ENCODE measurements at places on chromosomes 2 and 18.

GRCh38 chr18:39208729-39209128 lies 1643.1 kb upstream of the CELF4 start:
- no peak for DNase-seq

DNA sequence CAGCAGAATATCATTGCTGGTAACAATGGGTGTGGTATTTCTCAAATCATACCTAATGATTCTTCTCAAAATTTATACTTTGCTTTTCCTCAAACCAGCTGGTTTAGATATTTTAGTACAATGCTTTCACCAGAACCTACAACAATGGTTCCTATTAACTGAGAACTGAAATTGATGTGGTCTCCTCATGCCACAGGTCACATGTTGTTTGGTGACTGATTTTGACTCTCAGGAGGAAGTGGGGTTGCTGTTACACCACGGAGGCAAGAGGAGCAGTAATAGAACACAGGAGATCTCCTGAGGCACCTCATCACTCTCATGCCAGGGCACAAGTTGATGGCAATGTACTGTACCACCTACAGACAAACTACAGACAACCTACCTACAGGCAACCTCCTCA lies 3.0 kb upstream of the CEP68 start:
- DNase-seq: no peak

GRCh38 chr2:202115479-202115971 lies 42.5 kb downstream of the KIAA2012 start:
- DNase-seq: no peak

DNA sequence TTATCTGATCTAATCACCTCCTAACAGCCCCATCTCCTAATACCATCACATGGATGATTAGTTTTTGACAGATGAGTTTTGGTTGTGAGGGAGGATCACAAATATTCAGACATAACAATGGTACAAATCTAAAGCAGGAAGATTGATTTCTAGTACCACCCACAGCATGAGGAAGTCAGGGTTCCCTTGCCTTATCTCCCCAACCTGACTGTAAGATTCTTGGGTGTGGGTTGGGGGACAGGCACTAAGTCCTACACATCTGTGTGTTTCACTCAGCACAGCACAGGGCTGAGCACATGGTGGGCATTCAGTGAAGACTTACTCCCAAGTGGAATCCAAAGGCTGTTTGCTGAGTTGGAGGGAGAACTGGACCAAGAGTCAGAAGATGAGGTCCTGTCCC lies 93.8 kb upstream of the CXCR4 start:
- no peak for DNase-seq

DNA sequence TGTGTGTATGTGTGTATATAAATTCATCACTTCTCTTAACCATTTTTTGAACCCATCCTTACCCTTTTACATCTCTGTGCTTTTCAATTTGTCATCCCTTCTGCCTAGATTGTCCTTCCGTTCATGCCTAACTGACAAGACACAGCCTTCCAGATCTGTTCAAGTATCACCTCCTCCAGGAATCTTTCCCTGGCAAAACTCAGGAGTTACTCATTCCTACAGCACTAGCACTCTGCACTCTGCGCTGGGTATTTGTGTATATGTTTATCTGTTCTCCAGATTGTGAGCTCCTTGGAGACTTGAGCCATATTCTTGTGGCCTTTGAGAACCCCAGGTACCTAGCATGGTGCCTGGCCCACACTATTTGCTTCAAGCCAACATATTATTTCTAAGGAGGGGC lies 26.8 kb upstream of the ASXL2 start:
- no peak for DNase-seq

DNA sequence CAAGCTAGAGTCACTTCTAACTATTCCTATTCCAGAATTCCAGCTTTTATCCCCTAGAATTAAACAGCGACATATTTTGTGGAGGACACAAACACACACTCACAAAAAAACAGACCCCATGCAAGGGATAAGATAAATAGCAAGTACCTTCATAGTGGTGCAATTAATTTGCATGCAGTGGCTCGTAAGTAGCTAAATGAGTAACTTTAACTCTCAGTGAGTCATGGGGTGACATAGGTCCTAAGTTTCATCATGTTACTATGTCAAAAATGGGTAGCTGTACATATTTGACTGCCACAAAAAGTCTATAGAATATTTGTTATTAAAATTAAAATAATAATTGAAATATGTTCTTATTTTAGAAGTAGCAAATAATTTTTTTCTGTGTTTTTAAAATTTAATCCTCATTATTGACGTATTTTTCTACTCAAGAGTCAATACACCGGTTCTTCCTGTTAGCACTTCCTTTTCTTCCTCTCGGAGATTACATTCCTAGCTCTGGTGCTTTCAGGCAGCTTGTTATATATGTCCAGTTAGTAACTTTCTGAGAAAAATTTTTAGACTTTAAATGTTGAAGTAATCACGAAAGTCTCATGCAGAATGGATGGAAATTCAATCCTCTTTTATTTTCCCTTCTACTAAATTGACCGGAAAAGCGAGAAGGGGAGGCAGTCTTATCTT lies 247.0 kb downstream of the KCNH7 start:
- no peak for DNase-seq

GRCh38 chr2:105468582-105469042 lies 69.8 kb upstream of the FHL2 start:
- DNase-seq: no peak

All from left lung (tissue), 14 donors.